Mesenchymal stem cell (in vitro differentiated cells and primary cell): ENCODE measurements at places on chromosomes 1 and 21.

DNA sequence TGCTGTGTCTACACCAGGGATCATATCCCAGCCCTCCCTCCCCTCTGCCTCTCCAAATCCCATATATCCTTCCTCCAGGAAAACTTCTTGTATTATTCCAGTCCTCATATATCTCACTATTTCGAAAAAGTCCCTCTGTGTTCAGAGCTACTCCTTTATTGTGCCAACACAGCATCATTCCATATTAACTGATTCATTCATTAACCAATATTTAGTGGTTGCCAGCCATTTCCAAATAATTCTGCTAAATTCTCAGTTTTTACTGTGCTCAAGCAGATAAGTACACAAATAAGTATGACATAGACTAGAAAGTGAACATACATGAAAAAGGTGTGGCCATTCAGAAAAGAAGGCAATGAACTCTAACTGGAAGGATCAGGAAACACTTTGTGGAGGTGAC, 241.6 kb upstream of the DUSP10 start:
- no peak for DNase-seq

DNA sequence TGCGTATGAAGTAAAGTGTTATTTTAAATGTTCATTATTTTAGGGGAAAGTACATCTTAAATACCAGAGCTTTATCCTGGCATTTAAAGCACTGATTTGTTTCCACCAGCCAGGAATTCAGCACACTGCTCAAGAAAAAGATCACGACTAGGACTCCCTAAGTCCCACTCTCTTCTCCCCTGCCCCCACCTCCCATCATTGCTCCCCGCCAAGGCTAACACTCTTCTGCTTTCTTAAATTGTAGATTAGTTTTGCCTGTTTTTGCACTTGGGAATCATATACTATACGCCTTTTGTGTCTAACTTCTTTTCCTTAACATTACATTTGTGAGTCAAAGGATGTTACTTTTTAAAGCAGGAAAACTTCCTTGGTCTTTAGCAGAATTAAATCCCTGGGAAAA, 37.5 kb upstream of the C1orf105 start:
- peak; percentile 18 for DNase-seq

DNA sequence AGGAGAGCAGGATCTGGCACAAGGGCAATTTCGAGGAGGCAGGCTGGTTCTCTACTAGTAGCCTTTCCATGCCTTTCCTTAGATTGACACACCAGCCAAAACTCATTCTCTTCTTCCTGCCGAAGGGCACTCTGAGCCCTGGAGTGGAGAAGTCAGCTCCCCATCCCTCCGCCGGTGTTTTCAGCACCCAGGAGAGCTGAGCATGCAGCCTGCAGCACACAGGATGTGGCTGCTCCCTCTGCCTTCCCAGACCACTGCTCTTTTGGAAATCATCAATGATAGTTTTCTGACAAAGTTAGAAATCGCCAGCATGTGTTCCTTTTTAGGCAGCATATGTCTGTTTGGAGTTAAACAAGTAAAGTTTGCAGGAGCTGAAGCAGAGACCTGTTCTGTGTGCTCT, 11.7 kb downstream of the RNU5D-1 start:
- no peak for DNase-seq

DNA sequence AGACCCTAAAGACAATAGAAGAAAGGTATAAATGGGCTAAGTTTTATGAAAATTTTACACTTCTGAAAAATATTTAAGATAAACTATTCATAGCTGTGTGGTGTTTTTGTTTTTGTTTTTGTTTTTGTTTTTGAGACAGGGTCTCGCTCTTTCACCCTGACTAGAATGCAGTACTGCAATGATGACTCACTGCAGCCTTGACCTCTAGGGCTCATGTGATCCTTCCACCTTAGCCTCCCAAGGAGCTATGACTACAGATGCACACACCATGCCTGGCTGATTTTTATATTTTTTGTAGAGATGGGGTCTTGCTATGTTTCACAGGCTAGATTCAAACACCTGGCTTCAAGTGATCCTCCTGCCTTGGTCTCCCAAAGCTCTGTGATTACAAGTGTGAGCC, 66.6 kb downstream of the PUM1 start:
- DNase-seq: no peak

DNA sequence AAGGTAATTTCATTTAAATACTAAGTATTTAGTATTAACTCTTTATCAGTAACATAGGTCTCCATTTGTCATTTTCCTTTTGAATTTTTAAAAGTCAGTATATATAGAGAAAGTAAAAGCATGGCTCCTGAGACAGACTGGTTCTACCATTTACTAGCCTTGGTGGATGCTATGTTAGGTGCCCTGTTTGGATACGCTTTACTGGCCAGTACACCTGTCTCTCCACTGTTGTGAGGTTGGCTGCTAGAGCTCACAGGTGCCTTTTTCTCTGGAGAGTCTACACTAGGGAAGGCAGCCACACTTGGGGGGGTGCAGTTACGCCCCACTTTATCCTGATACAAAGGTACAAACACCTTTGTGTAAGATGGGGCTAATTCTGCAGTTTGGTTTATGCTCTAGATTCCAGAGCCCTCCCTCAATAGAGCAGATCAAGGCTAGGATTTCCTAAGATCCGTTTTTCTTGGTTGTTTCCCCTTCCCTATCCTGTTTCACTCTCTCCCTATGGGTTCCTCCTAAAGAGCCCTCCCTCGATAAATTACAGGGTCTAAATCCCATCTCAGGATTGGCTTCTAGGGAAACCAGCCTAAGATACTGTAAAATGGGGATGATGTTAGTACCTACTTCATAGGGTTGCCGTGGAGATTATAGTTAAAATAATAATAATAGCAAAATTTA, 5.6 kb upstream of the GPSM2 start:
- DNase-seq: no peak

DNA sequence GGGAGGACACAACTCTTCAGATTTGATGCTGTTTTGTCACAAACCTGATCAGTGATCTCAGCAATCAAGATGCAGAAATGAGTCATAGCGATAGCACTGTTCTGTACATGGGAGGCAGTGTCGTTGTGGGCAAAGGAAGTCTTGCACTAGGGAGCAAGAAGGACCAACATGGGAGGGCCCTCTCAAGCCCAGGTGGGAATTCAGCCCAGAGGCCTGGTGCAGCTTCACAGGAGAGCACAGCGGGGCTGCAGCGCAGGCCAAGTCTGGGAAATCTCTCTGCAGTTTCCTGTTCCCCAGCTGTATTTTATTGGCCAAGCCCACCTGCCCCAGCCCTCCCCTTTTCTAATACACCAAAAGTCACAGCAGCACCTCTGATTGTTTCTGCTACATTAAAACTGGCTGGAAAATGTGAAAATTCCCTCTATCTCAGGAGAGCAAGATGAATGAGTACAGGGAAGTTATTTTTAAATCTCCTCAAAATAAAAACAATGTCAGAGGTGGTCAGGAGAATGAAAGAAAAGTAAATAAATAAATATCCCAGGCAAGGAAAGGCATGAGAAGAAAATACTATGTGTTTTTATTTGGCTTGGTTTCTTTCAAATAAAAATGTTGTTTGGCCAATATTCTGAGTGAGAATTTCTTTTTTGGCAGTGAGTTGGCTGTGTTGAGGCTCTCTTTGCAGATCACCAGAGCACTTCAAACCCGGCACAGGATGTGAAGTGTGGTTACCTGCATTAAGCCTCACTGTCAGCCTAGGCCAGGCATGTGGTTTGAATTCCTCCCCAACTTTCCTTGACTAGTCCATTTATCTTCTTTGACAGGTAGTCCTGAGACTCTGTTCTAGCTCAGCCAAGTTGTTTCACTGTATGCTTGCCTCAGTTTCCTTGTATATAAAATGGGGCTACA, 422.1 kb downstream of the PLPP3 start:
- DNase-seq: no peak

GRCh38 chr1:43052786-43053439, 94.2 kb upstream of the SLC2A1 start:
- no peak for DNase-seq

DNA sequence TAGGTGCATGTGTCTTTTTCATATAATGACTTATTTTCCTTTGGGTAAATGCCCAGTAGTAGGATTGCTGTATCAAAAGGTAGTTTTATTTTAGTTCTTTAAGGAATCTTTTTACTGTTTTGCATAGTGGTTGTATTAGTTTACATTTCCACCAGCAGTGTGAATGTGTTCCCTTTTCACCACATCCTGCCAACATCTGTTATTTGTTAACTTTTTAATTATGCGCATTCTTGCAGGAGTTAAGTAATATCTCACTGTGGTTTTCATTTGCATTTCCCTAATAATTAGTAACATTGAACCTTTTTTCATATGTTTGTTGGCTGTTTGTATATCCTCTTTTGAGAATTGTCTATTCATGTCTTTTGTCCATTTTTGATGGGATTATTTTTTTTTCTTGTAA, 1761.9 kb downstream of the PLA2G4A start:
- DNase-seq: no peak

DNA sequence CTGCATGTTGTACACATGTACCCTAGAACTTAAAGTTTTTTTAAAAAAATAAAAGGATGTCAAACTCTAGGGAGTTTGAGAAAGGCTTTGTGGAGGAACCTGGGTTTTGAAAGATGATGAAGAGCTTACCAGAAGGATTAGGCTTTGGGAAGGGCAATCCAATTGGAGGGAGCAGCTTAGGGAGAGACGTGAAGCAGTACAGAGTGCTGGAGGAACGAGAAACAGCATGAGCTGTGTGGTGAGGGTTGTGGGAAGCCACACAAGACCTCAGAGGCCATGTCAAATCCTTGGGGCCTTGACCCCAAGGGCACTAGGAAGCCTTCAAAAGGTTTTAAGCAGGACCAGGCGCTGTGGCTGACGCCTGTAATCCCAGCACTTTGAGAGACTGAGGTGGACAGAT, 8.4 kb upstream of the KPNA6 start:
- DNase-seq: no peak

GRCh38 chr1:241638909-241639622, 1.1 kb downstream of the CHML start:
- DNase-seq: peak; percentile 48

DNA sequence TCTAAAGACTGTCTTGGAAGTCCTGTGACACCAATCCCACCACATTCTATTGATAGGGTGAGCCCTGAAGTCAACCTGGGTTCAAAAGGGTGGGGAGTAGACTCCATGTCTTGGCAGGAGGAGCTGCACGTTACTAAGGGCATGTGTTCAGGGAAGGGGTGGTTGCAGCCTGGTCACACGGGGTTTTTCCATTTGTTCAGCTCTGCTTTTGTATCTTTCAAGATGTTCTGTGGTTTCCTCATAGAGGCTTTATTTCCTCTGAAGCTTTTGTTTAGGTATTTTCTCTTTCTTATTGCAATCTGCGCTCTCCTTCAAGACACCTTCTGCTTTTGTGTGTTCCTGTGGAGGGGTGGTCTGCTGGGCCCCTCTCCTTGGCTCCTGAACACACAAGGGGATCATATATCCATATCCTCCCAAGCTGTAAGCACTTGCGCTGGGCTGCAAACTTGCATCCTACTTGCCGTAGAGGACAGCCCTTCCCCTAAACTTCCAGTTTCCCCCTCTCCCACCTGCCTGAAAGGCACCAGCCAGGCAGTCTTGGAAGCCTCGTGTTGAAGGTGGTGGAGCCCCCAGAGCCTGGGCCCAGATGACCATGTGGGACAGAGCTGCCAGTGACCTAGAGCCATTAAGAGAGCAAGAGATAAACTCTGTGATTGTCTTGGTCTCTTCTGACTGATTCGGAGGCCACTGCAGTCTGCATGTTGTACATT, 62.5 kb upstream of the TRAPPC10 start:
- DNase-seq: no peak

GRCh38 chr1:5921671-5922070, 70.6 kb downstream of the NPHP4 start:
- DNase-seq: no peak

- no peak for DNase-seq
These were observed 206.1 kb downstream of the TM2D1 start for GRCh38 chr1:61518670-61519400.

DNA sequence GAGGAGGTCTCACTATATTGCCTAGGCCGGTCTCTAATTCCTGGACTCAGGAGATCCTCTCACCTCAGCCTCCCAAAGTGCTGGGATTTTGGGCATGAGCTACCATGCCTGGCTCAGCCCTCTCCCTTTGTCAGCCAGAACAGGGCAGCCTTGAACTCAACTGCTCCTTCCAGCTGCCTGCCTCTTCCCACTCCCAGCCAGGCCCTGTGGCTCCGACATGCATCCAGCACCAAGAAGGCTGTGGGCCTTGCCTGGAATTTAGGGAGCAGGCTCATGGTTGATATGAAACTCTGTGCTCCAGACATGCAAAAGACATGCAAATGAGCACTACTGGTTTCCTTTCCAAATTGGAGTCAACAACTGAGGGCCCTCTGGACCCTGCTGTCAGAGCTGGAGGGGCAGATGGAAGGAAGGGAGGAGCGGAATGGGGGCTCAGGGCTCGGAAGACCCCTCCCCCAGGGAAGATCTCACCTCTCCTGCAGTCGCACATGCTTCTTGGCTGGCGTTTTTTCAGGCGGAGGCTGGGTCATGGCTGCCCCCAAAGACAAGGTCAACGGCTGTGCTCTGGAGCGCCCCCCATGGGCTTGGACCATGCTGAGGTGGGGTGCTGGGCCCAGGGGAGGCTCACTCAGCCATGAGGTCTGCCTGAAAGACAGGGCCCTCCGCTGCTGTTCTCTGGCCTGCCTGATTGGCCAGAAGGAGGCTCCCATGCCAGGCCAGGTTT, 1.4 kb downstream of the PTPN7 start:
- no peak for DNase-seq

- no peak for DNase-seq
These were observed 99.8 kb downstream of the MRPL39 start for GRCh38 chr21:25507522-25507921.

GRCh38 chr1:184212649-184213314, 161.3 kb downstream of the TSEN15 start:
- peak; percentile 84 for DNase-seq

DNA sequence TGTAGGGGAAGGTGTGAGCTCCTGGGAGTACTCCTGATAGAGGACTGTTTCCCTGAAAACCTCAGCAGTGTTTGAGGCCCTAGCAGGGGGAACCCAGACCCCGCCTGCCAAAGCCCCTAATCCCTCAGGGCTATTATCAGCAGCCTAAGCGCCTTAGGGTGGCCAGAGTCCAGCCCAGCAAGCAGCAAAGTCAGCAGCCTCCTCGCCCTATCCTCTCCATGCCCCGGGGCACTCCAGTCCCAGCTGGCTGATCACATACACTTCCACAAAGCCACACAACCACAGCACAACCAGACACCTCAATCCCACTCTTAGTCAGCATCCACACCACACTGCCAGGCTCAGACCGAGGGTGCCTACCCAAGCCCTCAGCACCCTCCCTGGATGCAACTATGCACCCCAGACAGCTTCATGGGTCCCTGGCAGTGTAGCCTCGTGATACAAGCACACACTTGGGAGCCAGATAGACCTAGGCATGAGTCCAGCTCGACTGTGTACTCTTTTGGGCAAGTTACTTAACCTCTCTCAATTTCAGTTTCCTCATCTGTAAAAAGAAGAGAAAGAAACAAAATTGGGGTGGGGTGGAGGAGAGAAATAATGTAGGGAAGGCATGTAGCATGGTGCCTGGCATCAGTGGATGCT, 7.1 kb downstream of the IGSF9 start:
- no peak for DNase-seq

GRCh38 chr1:25565626-25566025, 22.2 kb downstream of the LDLRAP1 start:
- DNase-seq: no peak

GRCh38 chr1:16625497-16626408, 12.4 kb upstream of the NBPF1 start:
- DNase-seq: no peak

GRCh38 chr1:161473348-161473747, 31.9 kb upstream of the FCGR2A start:
- peak; percentile 49 for DNase-seq
